ENCODE measurements at places on chromosomes 5 and 9. TPM values are rescaled to one million over a fixed set of nuclear protein-coding genes. Genes with fewer than 3 reads are reported as not detected.

DNA sequence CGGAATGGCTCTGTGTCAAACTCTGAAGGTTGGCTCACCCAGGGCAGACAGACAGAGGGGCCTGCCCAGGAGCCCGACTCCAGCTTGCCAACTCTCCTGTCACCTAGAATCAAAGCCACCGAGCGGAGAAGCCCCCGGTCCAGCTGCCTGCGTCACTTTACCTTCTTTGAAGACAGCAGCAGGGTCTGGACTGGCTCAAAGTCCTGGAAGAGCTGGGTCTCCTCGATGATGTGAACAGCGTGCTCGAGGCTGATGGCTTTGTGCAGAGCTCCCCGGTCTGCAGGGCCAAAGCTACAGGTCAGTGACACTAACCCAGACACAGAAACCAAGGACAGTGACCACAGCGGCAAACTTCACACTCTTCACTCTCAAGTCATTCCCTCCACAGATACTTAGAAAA is 67.9 kb downstream of the SECISBP2 start:
- DNase-seq, result no peak

AQP3 gene
- total RNA-seq, result 101 TPM

DNA sequence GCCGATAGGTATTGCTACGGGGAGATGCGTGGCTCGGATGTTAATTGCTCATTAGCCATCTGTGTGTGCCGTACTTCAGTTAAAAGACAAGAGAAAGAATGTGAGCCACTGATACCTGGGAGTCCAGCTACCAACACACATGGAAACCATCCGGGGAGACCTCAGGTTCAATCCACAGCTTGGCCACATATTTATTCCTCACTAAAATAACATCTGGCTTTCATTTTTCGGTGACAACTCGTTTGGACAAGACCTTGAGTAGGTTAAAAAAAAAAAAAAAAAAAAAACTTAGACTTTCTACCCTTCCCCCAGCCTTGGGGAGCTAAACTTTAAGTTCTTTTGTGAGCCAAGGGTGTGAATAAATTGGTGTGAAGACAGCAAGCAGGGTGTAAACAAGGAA is 84.1 kb downstream of the SLIT3 start:
- no peak for DNase-seq

CD74 gene
- 51.1 TPM for total RNA-seq

DNA sequence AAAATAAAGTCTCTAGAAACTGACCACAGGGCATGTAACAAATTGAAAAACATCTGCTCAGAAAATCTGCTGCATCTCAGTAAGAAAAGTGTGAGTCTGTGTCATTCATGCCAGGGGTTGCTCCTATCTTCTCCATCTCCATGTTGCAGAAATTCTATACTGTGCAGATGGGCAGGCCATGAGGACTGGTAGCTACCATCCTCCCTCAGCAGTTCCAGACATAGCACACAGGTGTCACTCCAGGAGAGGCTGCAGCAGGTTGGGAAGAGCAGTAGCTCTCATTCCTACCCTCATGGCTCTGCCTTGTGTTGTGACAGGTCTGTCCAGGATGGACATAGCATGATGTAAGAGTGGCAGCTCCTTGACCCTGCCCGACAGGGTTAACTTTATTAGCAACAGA is 173.4 kb downstream of the NDUFS4 start:
- DNase-seq, result peak; percentile 13

PKD2L2 gene
- total RNA-seq, result not detected

QRFP gene
- total RNA-seq, result not detected

DNA sequence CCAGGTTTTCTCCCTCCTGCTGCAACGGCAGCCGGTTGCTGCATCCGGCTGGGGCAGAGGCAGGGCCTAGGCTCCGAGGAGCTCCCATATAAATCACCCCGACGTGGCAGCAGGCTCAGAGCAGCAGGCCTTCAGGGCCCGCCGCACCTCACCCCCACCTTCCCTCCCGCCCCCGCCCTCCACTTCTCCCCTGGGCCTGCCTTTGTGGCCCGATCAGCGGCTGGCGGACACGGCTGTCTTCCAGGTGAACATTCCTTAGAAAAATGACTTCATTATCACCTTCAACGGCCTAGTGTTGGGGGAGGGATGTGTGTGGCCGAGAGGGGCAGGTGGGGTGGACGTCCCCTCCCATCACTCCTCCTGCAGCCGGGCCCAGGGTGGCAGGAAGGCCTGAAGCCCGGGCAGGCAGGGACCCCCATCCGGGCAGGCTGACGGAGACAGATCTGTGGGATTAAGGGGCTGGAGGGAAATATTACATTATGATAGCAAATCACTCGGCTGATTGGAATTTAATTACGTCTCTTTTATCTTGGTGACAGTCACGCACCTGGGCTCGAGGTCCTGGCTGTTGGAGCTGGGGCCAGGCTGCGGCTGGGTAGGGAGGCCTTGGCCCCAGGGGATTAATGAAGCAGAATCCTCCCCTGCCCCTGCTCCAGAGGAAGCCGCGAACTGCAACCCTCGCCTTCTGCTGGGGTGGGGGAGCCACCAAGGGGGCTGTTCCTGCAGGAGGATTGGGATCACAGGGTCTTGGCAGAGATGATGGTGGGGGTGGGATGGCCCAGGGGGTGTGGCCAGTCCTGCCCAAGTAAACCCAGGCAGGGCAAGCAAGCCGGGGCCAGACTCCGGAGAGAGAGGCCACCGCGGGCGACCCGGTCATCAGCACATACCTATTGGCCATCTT is 38.4 kb upstream of the RXRA start:
- DNase-seq, result no peak

DNA sequence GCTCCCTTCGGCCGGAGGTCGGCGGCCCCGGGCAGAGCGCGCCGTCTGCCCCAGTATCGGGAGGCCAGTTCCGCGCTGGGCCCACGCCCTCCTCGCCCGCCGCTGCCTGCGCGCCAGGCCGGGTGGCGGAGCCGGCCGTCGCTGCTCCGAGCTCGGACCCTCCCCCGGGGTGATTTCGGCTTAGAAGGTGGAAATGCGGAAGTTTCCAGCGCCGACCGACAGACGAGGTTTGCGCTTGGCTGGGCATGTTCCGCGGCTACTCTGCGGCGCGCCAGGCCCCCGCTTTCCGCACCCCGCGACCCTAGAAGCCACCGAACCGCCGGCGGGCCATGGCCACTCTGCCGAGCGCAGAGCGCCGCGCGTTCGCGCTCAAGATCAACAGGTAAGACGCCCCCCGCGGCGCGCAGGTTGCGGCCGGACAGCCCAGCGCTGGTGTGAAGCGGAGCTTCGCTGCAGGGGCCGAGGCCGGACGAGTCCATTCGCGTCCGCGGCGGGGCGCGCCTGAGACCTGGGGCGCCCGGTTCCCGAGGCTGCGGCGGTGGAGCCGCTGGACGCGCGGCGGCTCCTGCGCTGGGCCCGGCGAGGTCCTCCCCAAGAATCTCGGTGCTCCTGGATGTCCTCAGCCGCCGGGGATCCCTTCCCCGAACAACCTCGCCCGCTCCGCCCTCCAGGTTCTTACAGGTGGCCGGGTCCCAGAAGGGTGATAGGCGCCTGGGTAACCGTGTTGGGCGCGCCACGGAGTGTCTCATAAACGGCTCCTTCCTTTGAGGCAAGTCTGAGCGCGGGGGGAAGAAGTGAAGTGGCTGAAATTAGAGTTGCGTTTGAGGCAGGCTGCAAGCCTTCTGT is at the start of gene DOCK8:
TSS of gene DOCK8 (plus strand) at position 218 of the 846 bp plus-strand sequence. CDS start at position 330, 112 bp downstream.
- DNase-seq, result peak; percentile 84

SELENOP gene
- total RNA-seq, result 6,524 TPM

NME5 gene
- total RNA-seq, result 2.3 TPM

DNA sequence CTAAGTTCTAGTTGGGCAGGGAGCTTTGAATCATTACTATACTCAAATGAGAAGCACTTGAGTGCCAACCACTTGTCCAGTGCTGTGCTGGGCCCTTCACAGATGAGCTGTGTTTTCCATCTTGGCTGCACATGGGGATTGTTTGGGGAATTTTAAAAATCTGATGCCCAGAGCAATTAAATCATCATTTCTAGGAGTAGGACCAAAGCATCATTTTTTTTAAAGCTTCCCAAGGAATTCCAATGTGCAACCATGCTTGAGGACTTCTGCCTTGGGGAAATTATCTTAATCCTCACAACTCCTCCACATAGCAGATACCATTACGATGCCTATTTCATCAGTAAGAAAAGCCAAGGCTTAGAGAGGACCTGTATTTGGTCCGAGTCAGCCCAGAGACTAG is 131.4 kb downstream of the TMEM174 start:
- DNase-seq, result no peak

DNA sequence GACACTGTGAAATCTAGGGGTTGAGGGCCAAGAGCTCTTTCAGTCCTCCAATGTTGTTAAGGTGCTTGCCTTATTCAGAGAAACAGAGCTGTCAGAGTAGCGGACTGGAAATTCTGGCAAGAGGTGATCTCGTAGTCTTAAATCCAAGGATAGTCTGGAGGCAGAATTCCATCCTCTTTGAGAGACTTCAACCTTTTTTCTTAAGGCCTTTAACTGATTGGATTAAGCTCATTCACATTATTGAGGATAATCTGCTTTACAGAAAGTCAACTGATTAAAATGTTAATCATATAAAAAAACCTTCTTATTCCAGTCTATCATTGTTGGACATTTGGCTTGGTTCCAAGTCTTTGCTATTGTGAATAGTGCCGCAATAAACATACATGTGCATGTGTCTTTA is 243.1 kb upstream of the COX7C start:
- no peak for DNase-seq

IFNE gene
- 0.64 TPM for total RNA-seq

ARID3C gene
- total RNA-seq, result 0.27 TPM

STK10 gene
- total RNA-seq, result 5.2 TPM

SWI5 gene
- 29.0 TPM for total RNA-seq

DNA sequence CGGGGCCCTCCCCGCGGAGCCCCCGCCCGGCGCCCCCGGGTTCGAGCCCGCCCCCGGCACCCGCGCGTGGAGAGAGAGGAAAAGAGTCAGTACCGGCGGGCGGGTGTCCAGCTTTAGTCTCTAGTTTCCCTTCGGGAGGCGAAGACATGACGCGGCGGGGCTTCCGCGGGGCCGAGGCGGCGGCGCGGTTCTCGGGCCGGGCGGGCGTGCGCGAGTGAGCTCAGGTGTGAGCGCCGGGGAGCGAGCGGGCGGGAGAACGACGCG is 181 bp downstream of the DAP start:
- DNase-seq, result no peak

DNA sequence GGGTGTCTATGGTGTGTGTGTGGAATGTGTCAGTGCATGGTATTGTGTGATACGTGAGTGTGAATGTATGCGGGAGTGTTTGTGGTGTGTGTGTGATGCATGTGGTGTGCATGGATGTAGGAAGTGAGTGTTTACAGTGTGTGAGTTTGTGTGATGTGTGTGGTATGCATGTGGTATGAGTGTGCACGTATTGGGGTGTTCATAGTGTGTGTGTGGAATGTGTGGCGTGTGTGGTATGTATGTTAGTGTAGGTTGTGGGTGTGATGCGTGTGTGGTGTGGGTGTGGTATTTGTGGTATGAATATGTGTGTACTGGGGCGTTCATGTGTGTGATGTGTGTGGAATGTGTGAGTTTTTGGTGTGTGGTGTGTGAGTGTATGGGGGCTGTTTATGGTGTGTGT is 40.1 kb upstream of the BICD2 start:
- DNase-seq, result no peak

GABBR2 gene
- 0.20 TPM for total RNA-seq

DNA sequence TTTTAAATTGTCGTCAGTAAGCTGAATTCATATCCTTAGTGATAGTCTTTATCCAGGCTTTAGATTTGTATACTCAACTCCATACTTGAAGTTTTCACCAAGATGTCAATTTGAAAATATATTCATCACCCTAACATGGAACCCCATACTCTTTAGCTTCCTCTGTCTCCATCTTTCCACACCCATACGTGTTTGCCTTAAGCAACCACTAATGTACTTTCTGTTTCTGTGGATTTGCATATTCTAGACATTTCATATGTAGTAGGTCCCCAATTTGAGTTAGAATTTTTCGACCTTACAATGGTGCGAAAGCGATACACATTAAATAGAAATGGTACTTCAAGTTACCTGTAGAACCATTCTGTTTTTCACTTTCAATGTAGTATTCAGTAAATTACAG is 65.2 kb downstream of the NSD1 start:
- no peak for DNase-seq

DNA sequence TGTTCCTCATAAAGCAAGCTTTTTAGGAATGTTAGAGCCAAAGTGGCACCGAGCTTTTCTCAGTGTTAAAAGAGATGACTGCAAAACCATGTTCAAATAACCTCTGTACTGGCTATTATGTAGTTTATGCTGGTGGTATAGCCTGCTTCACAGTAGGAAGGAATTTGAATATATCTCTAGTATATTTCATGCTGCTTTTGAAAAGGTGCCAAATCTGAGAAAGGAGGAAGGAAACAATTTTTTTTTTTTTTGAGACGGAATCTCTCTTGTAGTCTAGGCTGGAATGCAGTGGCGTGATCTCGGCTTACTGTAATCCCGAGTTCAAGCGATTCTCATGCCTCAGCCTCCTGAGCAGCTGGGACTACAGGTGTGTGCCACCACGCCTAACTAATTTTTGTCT is 13.5 kb downstream of the CREBRF start:
- DNase-seq, result no peak

UBAC1 gene
- 33.6 TPM for total RNA-seq

GRCh38 chr9:114746591-114747346 is 59.1 kb downstream of the TNFSF15 start:
- DNase-seq, result peak; percentile 28

GRCh38 chr9:122382901-122383850 is 12.4 kb downstream of the PTGS1 start:
- DNase-seq, result no peak

DNA sequence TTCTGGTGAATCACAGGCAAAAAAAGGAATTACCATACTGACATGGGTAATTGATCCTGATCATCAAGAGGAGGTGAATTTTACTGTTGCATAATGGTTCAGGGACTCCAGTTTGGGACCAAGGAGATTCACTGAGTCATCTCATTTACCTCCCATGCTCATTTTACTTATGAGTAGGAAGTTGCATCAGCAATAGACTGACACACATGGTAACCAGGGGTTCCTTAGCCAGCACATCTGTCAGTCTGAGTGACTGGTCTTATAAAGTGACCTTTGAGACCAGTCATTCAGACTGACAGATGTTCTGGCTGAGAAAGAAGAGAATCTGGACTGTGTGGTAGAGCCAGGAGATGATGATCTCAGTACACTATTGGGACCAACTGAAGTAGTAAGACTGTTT is 384.6 kb upstream of the CD180 start:
- DNase-seq, result no peak

C1QTNF3 gene
- 7.4 TPM for total RNA-seq

DNA sequence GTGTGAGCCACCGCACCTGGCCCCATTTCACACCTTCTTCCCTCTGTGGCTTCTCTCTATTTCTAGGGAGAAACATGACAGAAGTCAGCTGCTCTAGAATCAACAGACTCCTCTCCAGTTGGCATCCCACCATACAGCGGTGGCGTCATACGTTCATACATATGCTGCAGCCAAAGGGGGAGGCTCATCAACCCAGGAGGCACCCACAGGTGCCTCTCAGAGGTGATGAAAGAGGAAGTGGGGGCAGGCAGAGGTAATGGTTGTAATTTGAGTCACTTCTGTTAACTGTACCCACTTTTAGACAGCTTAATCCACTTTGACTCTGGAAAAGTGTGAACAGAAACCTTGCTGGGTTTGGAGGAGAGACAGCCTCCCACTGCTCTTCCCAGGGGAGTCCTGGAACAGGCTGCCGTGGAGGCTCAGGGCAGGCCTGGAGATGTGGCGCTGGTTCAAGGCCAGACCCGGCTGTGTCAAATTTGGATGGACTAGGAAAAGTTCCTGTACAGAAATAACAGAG is 47.3 kb upstream of the SUB1 start:
- DNase-seq, result no peak

- peak; percentile 70 for DNase-seq
Observed at GRCh38 chr5:123671042-123671441, 159.1 kb downstream of the CSNK1G3 start.

Measured in hepatocyte (in vitro differentiated cells).